ENCODE measurements at places on chromosomes 2 and 18. TPM values are rescaled to one million over a fixed set of nuclear protein-coding genes. Genes with fewer than 3 reads are reported as not detected.

GRCh38 chr18:26536664-26537063, 11.7 kb downstream of the KCTD1 start:
- DNase-seq: no peak

Gene ANKRD53
- total RNA-seq: 1.9 TPM

DNA sequence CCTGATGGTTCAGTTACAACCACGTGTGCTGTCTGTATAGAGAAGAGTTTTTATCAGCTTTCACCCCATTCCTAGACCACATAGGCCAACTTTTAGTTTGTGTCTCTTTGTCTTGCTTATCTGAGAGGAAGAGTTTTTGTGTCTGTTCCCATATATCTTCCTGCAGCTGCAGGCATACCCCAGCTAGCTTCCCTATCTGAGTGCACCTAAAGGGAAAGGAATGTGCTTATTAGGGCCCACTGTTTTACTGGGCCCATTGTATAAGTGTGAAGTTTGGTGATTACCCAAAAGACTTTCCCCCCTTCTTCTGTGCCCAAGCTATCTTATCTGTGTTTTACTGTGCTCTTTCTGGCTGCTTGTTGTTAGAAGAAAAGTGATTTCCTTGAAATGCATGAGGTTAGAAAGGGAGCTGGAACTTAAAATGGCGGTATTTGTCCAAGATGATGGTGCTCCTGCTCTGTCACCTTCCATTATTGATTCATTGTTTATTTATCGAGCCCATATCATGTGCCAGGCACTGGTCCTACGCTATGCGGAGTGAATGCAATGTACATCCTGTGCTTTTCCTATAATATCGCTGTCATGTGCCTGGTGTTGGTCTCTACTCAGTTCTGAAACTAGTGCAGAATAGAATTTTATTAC, 57.2 kb downstream of the NYAP2 start:
- DNase-seq: no peak

DNA sequence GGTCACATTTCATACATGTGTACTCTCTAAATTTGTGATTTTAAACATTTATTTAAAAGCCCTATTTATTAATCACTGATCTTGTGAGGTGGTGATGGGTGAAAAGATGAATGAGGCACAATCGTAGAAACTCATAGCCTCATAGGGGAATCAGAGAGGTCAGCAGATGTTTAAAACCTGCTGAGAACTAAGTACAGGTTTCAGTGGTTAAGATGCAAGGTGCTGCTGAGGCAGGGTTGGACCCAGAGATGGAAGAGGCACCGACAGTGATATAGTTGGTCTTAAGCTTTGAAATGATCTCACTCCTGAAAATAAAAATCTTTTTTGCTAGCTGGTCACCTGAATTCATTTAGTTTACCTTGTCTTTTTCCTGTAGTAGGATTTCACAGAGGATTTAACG, 49.6 kb downstream of the LINC00305 start:
- no peak for DNase-seq

DNA sequence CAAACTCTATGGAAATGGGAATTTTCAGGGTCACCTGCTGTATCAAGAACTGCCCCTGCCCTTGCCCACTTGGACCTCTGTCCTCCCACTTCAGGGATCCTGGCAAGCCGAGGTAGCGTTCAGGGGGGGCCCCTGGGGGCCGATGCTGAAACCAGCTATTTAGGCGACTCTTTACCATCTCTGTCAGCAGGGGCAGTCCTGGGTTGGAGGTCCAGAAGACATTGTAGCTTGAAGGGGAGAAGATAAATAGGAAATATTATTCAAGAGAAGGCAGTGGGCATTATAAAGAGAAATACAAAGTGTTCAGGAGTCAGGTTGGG, 2.4 kb downstream of the MOGS start:
- no peak for DNase-seq

- no peak for DNase-seq
Measured at GRCh38 chr2:40027968-40028367, 248.9 kb upstream of the THUMPD2 start.

Gene TLK1
- total RNA-seq: 8.6 TPM

DNA sequence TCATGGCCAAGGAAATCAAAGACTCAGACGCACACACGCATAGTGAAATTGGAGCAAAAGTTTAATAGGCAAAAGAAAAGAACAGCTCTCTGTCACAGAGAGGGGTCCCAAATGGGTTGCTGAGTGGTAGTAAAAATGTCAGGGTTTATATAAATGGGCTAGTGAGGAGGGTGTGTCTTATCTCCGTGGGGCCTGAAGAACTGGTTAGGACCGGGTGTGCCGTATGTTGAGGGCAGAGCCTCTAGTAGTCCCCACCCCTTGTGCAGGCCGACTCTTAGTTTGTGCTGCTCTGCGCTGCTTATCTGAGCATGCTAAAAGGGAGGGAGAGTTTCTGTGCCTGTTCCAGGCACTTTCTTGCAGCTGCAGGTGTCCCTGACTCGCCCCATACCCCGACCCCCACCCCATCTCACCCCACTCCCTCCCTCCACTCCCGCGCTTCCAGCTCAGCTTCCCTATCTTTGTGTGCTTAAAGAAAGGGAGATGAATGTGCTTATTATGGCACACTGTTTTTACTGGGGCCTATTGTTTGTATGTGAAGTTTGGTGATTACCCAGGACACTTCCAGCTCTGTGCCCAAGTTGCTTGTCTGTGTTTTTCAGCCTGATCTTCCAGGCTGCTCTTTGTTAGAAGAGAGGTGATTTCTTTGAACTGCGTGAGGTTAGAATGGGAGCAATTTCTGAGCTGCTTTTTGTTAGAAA, 167.4 kb downstream of the SPAG16 start:
- DNase-seq: no peak

DNA sequence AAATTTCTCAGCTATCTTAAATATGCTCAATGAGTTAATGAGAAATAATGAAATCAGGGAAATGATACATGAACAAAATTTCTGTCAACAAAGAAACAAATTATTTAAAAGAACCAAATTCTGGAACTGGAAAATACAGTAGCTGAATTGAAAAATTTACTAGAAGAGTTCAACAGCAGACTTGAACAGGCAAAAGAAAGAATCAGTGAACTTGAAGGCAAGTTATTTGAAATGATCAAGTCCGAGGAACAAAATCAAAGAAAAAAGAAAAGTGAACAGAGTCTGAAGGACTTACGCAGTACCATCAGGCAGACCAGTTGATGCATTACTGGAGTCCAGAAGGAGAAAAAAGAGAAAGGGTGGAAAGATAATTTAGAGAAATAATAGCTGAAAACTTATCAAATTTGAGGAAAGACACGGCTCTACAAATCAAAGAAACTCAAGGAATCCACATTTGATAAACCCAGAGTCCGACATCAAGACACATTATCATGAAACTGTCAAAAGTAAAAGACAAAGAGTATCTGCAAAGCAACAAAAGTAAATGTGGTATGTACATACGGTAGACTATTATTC, 83.6 kb downstream of the CCDC138 start:
- DNase-seq: no peak

GRCh38 chr2:12009323-12009905, 263.0 kb downstream of the LPIN1 start:
- DNase-seq: no peak

DNA sequence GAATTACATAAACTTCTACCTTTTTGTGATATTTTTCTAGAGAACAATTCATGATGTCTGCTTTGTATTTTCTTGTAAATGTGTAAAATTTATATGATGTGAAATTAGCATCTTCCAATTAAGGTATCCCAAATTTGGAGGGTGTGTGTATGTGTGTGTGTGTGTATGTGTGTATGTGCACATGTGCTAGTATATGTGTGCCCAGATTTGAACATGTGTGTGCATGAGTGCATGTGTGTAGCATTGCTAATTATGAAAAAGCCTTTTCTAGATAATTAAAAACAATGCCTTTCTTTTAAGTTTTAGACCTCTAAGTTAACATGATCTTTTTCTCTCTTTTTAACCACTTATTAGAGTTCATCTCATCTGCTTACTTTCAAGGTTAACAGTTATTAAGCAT, 208.0 kb upstream of the SPOPL start:
- DNase-seq: no peak

- no peak for DNase-seq
Measured at GRCh38 chr18:58065956-58066355, 21.9 kb downstream of the NEDD4L start.

DNA sequence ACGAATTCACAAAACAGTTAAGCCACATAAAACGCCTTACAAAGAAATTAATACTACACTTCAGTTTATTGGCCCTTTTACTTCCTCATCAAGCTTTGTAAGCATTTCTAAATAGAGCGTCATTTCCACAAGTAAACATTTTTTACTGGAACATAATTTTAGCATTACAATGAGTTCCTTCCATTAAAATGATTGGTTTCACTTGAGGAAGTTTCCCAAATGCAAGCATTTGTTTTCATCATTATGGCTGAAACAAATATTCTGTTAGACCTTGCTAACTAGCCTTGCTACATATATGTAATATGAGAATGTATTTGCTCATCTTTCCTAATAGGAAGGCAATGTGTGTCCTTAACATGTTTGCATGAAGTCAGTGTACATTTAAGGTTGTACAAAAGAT, 579.1 kb downstream of the IRS1 start:
- no peak for DNase-seq

DNA sequence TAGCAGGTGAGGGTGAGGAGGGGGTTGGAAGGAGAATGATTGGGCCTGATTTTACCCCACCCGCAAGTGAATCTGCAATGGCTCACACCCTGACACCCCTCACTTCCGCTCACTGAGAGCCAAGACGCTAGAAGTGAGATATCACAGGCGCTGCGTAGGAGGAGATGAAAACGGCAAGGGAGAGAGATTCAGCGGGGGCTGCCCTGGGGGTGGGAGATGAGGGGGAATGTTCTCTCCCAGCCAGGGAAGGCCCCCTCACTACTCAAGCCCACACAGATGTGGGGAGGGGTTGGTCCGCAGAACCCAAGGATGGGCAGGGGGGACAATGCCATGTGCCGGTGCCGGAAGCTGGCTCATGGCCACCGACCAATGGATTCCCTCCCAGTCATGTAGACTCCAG, 32.9 kb downstream of the LOXHD1 start:
- DNase-seq: no peak

Gene FNDC4
- total RNA-seq: 0.27 TPM

Gene GCFC2
- total RNA-seq: 6.5 TPM

Gene SCN3A
- 1.1 TPM for total RNA-seq

Gene LYPD6
- total RNA-seq: 0.27 TPM

Gene POTEC
- total RNA-seq: not detected

GRCh38 chr18:46155641-46156051, 51.5 kb downstream of the HAUS1 start:
- DNase-seq: no peak

Gene SIX2
- total RNA-seq: not detected

Gene SCN2A
- under 0.01 TPM for total RNA-seq

DNA sequence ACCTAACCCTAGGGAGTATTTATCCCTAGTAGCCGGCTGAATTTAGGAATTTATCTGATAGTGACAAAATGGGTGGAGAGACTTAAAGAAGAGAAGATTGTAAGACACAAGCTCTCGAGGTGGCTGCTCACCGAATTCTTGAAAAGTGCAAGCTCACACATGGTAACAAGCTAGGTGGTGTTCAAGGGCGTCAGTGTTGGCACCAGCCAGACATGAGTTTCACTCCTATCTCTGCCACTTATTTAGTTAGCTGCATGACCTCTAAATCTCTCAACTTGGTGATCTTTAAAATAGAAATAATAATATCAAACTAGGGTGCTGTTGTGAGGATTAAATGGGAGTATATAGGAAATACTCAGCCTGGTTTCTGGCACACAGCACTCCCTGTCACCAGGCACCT, 102.6 kb upstream of the APCDD1 start:
- DNase-seq: no peak

GRCh38 chr18:76130845-76131244, 364.2 kb downstream of the ZNF516 start:
- DNase-seq: no peak

- no peak for DNase-seq
Measured at GRCh38 chr2:190973726-190974628, 40.0 kb downstream of the STAT1 start.

DNA sequence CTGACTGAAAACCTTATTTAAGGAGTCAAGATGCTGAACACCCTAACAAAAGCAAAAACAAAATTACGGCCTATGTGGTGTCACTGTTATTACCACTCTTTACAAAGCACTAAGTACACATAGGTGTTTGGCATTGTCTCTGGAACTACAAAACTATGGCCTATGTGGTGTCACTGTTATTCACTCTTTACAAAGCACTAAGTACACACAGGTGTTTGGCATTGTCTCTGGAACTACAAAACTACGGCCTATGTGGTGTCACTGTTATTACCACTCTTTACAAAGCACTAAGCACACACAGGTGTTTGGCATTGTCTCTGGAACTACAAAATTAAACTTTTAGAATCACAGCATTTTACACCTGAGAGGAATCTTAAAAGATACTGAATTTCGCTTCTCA, 47.4 kb downstream of the SLC35F5 start:
- no peak for DNase-seq

DNA sequence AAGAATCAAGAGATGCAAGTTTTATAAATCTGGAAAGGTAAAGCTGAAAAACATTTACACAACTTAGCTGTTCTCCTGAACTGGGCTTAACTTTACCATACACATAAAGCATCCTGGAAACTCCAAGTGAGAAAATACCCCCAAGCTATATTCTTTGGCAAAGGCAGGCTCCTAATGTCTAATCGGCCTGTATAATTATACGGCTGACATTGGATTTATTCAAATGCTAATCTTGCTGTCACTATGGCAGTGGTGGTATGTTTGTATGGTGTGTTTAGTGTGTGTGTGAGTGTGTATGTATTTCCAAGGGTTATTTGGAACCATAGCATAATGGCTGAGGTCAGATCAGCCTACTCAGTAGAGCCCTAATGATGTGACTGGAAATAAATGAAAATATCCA, 1031.8 kb upstream of the ZEB2 start:
- no peak for DNase-seq

Gene C2orf78
- total RNA-seq: not detected

GRCh38 chr18:8673256-8674209, 31.8 kb upstream of the MTCL1 start:
- no peak for DNase-seq

DNA sequence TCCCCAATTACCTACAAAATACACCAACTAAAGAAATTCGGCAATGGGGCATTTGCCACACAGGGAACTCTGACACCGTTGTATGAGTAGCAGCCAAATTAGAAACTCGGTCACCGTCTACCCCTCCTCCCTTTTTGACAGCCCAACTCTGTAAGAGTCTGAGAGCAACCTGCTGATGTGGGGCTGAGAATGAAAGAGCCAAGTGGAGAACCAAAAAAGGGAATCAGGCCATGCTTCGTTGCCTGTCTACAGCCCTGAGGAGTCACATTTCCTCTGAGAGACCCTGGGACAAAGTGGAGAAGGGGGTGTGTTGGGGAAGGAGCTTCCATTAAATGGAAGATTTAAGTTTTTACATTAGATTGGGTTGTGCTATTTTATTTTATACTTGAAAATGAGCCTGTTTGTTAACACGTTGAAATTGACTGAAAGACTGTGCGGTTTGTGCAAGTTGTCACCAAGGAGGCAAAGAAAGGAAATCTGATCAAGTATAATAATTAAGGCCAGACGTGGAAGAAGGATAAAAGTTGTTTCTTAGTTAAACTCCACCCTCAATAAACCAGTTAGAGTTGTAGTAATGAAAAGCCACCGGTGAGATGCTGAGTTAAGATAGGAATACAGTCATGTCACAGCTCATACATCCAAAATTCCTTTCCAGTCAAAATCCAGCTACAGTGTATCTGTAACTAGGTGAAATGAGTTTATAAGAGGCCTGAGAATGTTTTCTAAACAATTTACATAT, 131.7 kb upstream of the CREB1 start:
- no peak for DNase-seq

Gene MYO1B
- 0.27 TPM for total RNA-seq

Gene KCNS3
- not detected for total RNA-seq

- DNase-seq: no peak
Measured at GRCh38 chr2:100642425-100642824, 79.6 kb downstream of the PDCL3 start.

Data from hematopoietic multipotent progenitor cell (in vitro differentiated cells).